ENCODE measurements at places on chromosomes 12 and 14.

GRCh38 chr12:115233891-115234543, 550.0 kb upstream of the TBX3 start:
- no peak for DNase-seq

GRCh38 chr14:77301103-77301502, 19.6 kb downstream of the POMT2 start:
- DNase-seq = peak; percentile 15

DNA sequence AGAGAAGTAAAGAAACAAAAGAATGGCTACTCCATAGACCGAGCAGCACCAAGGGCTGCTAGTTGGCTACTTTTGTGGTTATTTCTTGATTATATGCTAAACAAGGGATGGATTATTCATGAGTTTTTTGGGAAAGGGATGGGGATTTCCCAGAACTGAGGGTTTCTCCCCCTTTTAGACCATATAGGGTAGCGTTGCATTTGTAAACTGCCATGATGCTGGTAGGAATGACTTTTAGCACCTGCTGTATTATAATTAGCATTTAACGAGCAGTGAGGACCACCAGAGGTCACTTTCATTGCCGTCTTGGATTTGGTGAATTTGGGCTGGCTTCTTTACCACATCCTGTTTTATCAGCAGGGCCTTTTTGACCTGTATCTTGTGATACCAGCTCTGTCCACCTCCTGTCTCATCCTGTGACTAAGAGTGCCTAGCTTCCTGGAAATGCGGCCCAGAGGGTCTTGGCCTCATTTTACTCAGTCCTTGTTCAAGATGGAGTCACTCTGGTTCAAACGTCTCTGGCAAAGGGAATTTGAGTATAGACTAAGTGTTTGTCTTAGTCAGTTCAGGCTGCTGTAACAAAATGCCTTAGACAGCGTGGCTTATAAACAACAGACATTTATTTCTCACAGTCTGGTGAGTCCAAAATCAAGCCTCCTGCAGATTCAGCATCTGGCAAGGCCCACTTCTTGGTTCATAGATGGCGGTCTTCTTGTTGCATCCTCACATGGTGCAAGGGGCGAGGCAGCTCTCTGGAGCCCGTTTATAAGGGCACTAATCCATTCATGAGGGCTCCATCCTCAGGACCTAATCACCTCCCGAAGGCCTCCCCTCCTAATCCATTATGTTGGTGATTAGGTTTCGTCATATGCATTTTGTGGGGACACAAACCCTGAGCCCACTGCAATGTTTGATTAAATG, 348.3 kb upstream of the SFSWAP start:
- DNase-seq = no peak

DNA sequence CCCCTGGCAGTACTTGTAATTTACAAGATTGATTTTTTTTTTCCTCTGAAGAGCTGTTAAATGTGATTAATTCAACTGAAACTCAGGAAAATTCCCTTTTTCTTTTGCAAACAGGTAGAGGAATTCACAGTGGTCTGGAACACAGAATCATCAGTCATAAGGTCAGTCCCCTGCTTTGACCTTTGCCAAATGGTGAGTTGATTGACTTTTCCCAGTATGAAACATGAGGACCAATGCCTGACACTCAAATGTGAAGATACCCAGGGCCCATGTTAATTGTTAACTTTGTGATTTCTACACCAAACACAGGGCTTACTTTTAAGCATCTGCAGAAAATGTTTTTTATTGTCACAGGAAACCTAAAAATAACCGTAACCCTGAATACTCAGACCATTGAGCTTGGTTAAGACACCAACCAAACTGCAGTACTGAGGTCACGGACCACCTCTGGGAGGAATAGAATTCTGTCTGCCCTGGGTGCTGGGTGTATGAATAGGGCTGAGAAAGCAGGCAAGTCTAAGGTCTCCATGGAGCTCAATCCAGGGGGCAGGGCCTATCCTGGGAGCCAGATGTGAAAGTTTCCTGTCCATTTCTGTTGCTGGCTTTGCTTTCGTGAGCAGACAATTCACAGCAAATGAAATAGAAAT, 192.4 kb downstream of the TMX1 start:
- no peak for DNase-seq

DNA sequence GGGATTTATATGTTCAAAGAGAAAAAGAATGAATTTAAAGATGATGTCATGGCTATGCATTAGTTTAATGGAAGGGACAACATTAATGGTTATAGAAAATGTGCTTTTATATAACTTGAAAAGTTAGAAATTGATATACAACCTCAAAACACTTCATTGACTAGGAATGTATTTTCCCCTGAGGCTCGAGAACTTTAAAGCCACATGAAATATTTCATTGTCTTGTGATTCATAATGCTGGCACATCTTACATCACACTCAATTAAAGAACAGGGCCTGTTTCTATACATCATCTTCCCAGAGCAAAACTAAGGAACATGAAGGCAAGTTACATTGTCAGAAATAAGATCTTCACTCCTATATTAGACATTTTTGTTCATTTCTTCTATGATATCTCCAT, 35.2 kb upstream of the PAWR start:
- no peak for DNase-seq

DNA sequence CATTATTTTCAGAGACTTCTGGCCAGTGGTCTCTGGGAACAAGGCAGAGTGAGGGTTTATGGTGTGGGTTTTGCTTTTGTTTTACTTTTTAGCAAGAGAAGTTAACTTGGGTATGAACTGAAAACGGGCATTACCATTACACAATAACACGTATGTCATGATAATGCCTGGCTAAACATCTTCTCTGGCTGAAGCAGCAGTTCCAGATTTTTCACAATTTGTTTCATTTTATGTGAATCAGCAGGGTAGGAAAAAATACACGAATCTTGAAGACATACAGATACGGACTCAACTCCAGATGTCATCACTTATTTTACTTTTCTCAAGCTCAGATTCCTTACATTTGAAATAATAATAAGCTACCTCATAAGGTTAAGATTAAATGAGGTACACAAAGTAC, 2.5 kb upstream of the PCNX4 start:
- DNase-seq = no peak
